HFF-Myc (cell line): ENCODE measurements at places on chromosomes 2 and 18.

DNA sequence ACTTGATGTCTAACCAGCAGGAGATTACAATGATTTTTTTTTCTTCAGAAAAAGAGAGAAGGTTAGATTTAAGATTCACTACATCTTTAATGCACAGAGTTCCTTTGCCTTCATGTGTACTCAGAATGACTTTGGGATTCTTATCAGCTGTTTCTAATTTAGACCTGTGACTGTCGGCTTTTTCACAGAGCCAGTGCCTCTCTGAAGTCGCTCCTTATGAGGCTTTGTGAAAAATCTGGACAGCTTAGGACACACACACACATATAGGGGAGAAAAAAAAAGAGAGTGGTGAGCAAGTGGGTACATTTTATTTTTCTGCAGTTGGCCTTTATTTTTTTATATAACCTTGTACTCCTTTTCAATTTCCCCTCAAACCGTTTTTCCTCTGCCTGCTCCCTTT is 893.1 kb upstream of the CELF4 start:
- no peak for DNase-seq

DNA sequence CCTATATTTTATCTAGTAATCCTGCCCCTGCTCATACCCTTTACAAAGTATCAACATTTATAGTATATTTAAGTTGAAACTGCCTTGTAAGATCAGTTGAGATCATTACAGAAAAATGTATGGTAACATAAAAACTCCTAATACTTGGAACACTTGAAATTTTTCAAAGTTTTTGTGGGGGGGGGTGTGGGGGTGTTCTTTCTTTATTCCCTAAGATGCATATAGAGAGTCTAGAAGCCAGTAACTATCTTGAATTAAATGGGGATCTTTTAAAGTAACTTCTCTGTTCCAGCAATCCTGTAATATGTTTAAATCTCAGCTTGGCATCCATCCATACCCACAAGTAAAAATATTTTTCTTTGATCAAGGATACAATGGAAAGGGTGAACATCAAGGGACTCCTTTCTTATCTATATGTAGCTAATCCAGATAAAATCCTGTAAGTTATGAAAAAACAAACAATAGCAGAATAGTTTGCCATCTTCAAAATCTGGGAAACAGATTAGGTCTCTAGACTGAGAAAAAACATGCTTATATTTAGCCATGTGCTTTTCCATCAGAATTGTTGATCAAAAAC is 455.3 kb downstream of the MEIS1 start:
- no peak for DNase-seq

DNA sequence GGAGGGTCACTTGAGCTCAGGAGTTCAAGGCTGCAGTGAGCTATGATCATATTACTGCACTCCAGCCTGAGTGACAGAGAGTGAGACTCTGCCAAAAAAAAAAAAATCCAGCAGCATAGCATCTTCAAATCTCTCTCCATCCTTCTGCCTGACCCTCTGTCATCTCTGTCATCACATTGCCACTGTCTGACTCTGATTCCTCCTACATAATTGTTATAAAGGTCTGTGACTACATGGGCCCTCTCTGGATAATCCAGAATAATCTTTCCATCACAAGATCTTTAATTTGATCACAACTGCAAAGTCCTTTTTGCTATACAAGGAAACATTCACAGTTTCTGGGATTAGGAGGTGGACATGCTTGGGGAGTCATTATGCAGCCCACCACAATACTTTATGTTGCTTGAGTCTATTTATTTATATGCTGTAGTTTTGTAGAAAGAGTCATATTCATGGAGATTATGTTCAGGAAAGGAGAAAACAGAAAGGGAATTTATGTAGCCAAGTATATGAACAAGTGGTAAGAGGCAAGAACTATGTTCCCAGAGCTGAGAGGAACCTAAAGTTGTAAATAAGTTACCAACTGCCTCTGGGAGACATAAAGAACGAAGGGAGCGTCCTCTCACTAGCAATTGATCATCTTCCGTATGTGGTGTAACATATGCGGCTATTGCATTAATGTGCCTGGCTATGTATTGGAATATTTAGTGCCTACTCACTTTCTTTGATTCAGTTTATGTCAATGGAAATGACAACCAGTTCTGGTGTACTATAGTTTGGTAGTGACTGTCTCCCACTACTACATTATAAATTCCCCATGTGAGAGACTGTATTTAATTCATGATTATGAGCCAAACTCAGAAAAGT is 21.5 kb downstream of the RND3 start:
- DNase-seq, result no peak

DNA sequence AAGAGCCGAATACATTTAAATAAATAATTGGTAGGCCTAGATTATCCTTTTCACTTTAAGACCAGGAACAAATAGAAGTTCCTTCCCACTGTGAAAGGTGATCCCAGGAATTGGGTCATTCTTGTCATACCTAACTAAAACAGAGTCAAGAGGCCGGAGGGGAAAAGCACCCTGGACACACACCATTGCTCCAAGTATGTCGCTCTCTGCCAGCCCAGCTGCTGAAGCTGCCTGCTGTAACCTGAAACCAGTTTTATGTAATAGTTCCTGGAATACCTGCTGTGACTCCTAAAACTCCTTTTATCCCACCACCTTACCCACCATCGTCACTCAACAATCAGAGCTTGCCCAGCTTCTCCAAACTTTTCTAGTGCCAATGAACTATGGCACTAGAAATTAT is 217.1 kb downstream of the PTPRM start:
- no peak for DNase-seq

GRCh38 chr2:241561832-241562231 is 3.3 kb downstream of the BOK start:
- no peak for DNase-seq

- DNase-seq, result no peak
Observed at GRCh38 chr2:173708806-173709205, 256.4 kb downstream of the SP3 start.

- no peak for DNase-seq
Observed at GRCh38 chr2:14364471-14364870, 268.0 kb upstream of the LRATD1 start.

DNA sequence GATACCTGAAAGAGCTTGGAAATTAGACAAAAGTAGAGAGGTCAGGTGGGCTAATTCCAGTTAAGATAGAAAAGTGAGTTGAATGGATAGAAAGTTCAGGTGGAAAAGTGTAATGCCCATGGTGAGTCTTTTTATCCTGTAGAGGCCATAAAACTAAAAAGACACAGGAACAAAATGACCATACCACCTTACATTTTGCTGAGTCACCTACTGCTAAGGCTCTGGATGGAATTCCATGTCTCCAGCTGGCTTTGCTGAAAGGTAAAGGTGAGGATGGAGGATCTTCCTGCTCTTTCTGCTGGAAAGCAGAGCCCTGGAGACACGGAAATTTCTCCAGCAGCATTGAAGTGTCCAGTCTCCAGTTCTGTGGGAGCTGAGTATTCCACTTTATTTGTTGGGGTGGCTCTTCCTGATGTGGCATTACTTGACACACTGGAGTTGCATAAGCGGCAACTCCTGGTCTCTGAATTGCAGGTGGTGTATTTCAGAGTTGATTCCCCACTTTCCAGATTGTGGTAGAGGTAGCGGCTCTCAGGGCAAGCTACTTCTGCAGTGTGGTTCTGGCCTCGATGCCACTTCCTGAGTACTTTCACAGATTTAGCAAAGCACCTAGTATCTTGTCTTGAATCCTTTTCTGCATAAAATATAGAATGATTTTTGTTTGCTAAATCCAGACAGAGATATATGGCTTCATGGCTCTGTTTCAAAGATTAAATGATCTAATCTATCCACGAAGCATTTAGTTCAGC is 10.7 kb downstream of the IL1RL2 start:
- no peak for DNase-seq

DNA sequence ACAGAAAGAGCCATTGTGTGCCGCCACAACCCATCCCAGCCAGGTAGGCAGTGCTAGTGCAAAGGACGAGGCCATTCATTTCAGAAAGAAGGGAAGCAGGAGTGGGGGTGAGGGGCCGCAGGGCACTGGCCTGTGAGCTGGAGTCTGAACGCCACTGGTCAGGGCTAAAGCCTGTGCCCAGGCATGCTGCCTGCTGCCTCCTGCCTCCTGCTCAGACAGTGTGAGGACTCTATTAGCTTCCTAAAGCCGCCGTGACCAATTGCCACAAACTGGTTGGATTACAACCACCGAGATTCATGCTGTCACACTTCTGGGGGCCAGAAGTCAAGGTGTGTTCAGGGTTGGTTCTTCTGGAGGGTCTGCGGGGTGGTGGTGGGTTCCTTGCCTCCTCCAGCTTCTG is 21.2 kb downstream of the ACKR3 start:
- DNase-seq, result no peak

- DNase-seq, result no peak
Observed at GRCh38 chr2:128722489-128722888, 403.8 kb upstream of the HS6ST1 start.

DNA sequence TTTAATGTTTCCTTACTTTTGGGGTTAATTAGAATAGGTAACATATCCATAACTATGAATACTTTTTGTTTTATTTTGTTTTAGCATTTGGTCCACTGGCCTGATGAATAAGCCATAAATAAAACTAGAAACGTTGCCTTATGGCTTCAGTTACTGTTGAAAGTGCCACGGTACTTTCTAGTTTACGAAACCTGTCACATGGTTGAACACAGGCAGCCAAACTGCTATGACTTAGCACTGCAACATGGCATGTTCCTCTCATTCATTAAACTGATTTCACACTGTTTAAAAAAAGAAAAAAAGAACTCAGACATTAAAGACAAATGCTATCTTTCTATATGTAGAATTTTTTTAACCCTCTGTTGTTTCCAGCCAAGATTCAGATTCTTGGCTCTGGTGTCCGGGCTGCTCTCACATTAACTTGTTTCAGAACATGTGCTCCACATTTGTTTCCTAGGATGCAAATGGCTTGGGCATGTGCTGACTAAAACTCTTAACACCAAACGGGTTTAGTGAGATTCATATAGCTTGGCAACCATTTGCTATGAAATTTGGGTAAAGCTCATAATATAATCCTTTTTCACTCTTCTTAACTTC is 323.9 kb upstream of the RND3 start:
- DNase-seq, result no peak

- DNase-seq, result no peak
Observed at GRCh38 chr2:19732255-19732654, 169.5 kb downstream of the TTC32 start.

DNA sequence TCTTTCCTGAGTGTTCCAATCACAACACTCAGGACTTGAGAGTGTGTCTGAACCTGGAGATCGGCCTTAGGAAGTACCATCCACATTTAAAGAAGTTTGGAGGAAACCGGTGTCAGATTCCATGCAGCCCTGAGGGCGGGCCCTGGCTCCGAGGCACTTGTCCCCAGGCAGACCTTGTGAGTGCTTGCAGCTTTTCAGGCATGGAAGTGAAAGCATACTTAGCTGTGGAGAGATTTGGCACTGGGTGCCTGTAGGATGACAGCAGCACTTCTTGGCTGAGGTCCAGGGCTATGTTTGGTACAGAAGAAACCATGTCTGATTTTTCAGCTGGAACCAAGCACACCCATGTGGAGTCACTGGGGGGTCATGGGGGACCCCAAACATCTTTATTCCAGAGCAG is 230.8 kb downstream of the SEPTIN10 start:
- peak; percentile 47 for DNase-seq

DNA sequence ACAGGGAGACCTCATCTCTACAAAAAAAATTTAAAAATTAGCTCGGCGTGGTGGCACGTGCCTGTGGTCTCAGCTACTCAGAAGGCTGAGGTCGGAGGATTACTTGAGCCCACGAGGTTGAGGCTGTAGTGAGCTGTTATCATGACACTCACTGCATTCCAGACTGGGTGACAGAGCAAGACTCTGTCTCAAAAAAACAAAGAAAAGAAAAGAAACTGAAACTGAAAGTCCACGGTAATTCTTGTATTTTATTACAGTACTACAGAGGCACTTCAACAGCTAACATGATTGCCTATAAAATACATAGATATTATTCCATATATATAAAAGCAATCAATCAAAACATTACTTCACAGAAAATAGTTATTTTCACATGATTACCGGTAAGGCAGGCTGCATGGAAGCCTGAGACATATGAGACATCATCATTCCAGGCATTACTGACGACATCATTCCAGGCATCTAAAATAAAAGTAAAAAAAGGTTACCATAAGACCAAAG is 23.1 kb downstream of the PRPF40A start:
- no peak for DNase-seq

DNA sequence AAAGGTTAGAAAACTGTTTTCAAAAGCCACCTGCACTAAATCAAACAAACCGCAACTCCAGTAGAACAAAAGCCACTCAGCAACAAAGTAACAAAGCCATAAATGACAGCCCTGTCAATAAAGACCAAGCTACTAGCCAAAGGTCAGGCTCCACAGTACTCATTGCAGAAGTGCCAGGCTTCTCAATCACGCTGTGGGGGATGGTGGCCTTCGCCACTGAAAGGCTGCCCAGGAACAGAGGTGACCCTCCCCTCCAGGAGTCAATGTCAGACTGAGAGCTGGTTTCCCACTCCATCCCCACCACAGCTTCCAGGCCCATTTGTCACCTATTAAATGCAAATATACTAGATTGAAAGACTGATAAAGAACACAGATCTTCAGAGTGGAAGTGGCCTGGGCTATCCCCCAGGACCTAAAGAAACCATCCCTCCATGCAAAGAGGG is 5.9 kb downstream of the ATP8B1 start:
- DNase-seq, result no peak

- DNase-seq, result no peak
Observed at GRCh38 chr2:234955971-234956509, 4.2 kb downstream of the SH3BP4 start.

DNA sequence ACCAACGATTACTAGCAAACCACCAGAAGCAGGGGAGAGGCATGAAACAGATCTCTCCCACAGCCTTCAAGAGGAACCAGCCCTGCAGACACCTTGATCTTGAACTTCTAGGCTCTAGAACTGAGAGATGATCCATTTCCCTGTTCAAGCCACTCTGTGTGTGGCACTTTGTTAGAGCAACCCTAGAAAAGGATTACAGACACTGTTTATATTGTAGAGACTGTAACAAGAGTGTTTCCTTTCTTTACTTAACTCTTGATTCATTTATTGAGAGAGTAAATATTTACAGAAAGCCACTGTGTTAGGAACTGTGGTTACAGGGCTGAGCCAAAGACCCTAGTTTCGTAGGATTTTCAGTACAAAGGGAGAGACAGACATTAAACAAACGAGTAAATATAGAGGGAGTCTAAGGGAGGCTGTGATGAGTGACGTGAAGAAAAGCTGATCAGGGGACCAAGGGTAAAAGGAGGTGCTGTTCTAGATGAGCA is 10.9 kb downstream of the CCDC68 start:
- DNase-seq, result no peak

- DNase-seq, result no peak
Observed at GRCh38 chr2:112646791-112647689, 1.3 kb downstream of the SLC20A1 start.

- DNase-seq, result no peak
Observed at GRCh38 chr2:215681799-215682596, 246.1 kb upstream of the FN1 start.

GRCh38 chr2:96103761-96104486 is 12.4 kb downstream of the ADRA2B start:
- no peak for DNase-seq

- DNase-seq, result no peak
Observed at GRCh38 chr2:204645018-204645773, 99.9 kb downstream of the PARD3B start.
